ENCODE measurements at places on chromosomes 5 and 9.

DNA sequence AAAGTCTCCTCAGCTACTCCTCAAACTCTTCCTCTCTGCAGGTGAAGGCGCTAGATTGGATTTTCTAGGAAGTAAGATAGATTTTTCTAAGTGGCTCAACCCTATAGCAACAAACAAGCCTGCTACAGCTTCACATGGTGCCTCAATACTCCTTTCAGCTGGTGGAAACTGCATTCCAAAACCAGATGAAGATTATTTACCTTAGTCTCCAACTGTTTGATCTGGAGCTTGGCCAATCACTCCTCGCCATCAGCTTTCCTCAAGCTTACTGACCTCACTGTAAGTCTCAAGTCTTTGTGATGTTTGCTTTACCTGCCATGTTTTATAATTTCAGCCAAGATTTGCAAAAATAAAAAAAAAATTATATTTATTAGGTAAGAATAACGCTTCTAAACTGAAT is 622.4 kb downstream of the CHSY3 start:
- no peak for DNase-seq

DNA sequence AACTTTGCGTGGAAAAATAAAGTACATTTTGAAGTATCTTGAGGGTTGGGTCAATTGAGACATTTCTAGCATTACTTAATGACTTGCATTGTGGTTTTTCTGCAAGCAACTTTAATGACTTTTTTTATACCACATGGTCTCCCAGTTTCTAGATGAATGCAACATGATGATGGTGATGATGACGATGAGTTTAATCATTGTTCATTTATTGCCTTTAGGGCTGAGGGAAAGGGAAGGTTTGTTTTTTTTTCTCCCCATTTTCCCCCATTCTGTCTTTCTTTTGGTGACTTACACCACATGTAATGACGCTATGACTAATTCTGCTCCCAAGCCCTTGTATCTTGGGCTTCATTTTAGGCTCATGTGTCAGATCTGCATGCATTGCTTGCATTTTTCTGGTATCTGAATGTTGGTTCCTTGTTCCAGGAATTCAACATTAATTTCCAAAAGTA is 57.7 kb upstream of the NXNL2 start:
- DNase-seq: peak; percentile 96

DNA sequence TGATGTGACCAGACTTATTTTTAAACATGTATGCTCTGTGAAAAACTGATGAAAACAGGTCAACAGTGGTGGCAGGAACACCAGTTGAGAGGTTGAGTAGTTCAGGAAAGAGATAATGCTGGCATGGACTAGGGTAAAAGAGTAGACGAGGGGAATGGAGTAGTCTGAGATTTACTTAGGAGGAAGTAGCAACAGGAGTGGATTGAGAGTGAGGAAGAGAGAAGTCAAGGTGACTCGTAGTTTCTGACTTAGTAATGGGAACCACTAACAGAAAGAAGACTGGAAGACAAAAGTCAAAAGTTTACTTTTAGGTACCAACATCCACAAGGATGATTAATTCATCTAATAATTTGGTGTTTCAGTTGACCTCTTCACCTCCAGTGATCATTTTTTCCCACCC is 3.6 kb downstream of the SRA1 start:
- no peak for DNase-seq

DNA sequence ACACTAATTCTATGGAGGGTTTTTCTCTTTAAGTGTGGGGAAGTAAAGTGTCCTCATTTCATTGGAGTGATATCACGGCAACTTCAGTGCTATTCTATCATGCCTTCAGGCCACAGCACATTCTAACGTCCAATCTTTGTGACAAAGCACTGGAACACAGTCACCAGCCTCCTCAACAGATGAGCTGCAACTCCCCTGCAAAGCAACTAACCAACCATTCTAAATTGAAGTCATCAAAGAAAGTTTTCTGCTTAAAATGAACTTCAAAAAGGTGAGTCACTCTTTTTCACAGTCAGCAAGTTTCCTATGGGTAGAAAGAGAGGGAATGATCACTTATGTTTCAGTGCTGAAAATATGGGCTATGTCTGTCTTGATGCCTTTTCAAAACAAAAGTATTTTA is 190.8 kb downstream of the ELAVL2 start:
- no peak for DNase-seq

DNA sequence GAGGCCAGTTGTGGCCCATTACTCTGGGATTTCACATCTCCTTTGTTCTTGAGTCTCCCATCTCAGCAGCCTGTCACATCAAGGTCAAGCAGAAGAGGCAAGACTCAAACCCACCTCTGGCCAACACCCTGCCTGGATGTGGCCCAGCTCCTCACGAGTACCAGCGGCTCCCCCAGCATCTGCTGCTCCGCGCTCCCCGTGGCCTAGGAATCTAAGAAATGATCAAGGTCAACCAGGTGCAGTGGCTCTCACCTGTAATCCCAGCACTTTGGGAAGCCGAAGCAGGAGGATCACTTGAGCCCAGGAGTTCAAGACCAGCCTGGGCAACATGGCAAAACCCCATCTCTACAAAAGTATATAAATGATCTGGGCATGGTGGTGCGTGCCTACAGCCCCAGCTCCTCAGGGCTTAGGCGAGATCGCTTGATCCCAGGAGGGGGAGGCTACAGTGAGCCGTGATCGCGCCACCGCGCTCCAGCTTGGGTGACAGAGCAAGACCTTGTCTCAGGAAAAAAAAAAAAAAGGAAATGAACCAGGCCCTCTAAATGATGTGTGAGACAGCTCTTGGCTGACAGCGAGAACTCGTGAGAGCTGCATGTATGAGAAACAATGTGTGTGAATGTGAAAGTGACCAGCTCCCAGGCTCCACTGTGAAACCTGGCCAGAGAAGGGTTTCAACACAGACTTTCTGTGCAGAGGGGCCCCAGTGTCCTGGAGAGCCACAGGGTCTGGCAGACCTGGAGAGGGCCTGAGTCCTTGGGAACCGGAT is 61.6 kb upstream of the ANGPTL2 start:
- no peak for DNase-seq

GRCh38 chr5:17278931-17279330 is 61.5 kb downstream of the BASP1 start:
- DNase-seq: no peak

DNA sequence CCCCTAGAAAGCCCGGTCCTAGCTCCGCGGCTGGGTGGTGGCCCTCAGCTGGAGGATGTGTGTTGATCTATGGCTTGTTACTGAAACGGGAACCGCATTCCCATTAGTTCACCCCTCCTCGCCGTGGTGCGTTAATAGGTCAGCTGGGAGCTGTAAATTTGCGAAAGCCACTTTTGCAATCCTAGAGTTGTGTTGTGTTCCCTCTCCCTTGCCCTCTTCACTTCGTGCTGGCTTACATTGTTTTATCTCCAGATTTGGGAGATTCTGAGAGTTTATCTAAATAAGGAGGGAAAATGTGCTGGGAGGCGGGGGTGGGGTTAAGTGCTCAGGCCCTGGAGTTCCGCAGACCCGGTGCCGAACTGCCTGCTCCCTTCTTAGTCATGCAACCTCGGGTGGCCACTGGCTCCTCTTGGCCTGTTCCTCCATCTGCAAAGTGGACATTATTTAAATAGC is 62.8 kb downstream of the HMCN2 start:
- DNase-seq: no peak

- DNase-seq: no peak
Observed at GRCh38 chr9:18447541-18447940, 26.4 kb upstream of the ADAMTSL1 start.

DNA sequence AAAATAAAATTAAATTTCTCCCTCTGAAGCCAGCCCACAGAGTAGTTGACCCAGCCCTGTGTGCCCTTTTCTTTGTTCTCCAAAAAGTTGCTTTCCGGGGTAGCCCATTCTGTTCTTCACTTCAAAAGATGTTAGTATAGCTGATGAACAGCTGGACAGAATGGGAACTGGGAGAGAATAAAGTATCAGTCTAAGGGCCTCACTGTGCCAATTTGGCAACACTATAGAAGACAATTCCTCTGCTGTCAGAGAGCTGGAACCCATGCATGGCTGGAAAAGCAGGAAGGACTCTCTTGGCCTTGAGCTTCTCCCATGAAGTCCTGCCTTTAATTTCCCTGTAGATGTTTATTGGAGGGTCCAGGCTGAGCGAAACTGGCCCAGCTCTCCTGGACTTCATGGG is 11.0 kb upstream of the TNFSF8 start:
- no peak for DNase-seq

GRCh38 chr9:117535434-117535833 is 120.6 kb upstream of the ASTN2 start:
- DNase-seq: no peak

DNA sequence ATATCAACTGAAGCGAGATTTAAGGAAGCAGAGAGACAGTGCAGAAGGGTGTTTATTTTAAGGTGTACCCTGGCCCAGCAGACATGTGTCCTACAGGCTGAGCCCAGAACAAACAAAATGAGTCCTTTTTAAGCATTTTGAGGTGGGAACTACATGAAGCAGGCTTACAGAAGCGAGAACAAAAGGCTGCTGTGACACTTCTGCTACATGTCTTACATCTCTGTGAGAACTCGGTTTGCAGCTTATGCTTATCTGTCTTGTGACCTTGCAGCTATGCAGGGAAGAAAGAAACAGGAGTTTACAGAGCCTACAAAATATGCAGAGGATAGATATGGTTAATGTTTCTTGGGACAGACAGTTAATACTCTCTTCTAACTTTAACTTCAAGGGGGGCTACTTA is 295.9 kb downstream of the CEMIP2 start:
- no peak for DNase-seq

DNA sequence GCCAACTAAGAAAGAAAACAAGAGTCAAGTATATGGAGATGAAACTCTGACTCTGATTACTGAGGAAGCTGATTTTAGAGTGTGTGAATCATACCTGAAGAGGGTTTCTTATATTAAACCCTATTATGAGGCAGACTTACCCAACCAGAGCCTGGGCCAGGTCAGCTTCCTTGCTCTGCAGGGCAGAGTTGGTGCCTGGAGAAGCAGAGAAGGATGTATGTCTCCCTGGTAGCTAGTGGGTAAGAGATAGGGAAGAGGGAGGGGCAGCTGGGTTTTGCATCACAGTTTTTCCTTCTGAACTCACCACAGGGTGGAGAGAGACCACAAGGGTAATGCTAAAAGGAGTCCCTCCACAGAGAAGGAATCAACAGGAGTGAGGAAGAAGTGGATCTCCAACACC is 104.1 kb downstream of the CMYA5 start:
- DNase-seq: no peak

GRCh38 chr5:77024490-77024889 is 5.7 kb upstream of the AGGF1 start:
- DNase-seq: no peak

DNA sequence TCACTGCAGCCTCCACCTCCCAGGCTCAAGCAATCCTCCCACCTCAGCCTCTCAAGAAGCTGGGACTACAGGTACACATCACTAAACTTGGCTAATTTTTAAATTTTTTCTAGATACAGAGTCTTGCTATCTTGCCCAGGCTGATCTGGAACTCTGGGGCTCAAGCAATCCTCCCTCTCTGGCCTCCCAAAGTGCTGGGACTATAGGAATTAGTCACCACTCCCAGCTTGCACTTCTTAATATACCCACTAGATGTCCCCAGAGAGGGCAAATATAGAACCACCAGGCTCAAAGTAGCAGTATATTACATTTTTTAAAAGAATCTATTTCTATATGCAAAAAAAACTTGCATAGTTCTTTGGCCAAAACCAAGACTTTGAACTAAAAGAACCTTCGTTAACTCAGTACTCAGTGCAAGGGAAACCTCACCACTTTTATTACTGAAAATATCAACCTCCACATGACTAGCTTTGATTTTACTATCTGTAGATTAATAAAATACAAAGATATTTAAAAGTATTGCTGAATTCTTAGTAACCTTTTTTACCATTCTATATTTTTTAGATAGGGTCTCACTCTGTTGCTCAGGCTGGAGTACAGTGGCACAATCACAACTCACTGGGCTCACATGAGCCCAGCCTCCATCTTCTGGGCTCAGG is 25.8 kb upstream of the HSD17B3 start:
- no peak for DNase-seq

Measured in kidney epithelial cell (primary cell).